ENCODE measurements at places on chromosomes 3 and 15. TPM values are rescaled to one million over a fixed set of nuclear protein-coding genes. Genes with fewer than 3 reads are reported as not detected.

Gene CPLX3
- total RNA-seq: 0.49 TPM

Gene SLC28A1
- total RNA-seq: not detected

Gene ZNF80
- not detected for total RNA-seq

Gene CLEC3B
- 19.2 TPM for total RNA-seq

Gene TRIM42
- total RNA-seq: not detected

Gene BCL6
- 14.0 TPM for total RNA-seq

Gene GABPB1
- total RNA-seq: 32.2 TPM

Gene BTLA
- 0.25 TPM for total RNA-seq

Gene TMEM45A
- total RNA-seq: 3.7 TPM

Gene ZKSCAN7
- total RNA-seq: 21.9 TPM

Gene CACNA1D
- 20.9 TPM for total RNA-seq

Gene CHRFAM7A
- total RNA-seq: 2.7 TPM

Gene C3orf33
- total RNA-seq: 10.1 TPM

Gene TM4SF1
- 13.5 TPM for total RNA-seq

Gene USP19
- 42.8 TPM for total RNA-seq

Gene CNTN3
- 28.3 TPM for total RNA-seq

Gene C3orf22
- not detected for total RNA-seq

Gene AHSG
- not detected for total RNA-seq

Gene SLITRK3
- 10.3 TPM for total RNA-seq

Gene TMEM40
- total RNA-seq: not detected

Gene TP63
- total RNA-seq: 0.25 TPM

Gene CELF6
- 10.3 TPM for total RNA-seq

Gene CCR1
- total RNA-seq: 0.49 TPM

Gene TYRO3
- total RNA-seq: 10.3 TPM

Gene GCNT3
- total RNA-seq: under 0.01 TPM

Gene LHFPL4
- 29.5 TPM for total RNA-seq

Gene SNRPN
- total RNA-seq: 183 TPM

Gene GOLGA8G
- not detected for total RNA-seq

Gene STRC
- total RNA-seq: 0.25 TPM

Gene DNAH12
- total RNA-seq: 0.74 TPM

Gene C3orf85
- total RNA-seq: not detected

Gene BCHE
- total RNA-seq: 14.0 TPM

Gene CCK
- total RNA-seq: 24.3 TPM

Gene SEMA3B
- 3.2 TPM for total RNA-seq

Gene TGM5
- not detected for total RNA-seq

Gene TOPBP1
- 51.9 TPM for total RNA-seq

Gene COL6A5
- total RNA-seq: under 0.01 TPM

Gene MRPL3
- total RNA-seq: 82.1 TPM

Gene ADCY5
- total RNA-seq: 22.1 TPM

Gene FBXO40
- under 0.01 TPM for total RNA-seq

Gene MORC1
- under 0.01 TPM for total RNA-seq

Data from temporal lobe (tissue), 4 donors.